ENCODE measurements at places on chromosomes 16 and 17.

DNA sequence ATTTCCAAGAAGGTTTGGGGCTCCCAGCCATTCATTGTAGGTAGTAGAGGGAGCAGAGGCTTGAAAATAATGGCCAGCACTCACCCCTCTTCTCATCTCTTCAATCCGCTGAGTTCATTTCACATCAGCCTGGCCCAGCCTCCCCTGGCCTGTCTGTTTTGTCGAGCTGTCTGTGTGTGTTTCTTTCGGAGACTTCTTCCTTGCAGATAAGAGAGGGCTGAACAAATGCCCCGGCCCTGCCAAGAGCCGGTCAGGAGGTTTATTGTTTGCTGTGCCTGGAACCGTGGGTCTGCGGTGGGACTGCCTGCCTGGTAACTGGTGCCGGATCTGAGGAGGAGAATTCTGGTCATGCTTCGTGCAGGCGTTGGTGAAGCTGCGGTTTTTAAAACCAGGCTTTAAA is 3.4 kb downstream of the VPS4A start:
- DNase-seq = no peak

DNA sequence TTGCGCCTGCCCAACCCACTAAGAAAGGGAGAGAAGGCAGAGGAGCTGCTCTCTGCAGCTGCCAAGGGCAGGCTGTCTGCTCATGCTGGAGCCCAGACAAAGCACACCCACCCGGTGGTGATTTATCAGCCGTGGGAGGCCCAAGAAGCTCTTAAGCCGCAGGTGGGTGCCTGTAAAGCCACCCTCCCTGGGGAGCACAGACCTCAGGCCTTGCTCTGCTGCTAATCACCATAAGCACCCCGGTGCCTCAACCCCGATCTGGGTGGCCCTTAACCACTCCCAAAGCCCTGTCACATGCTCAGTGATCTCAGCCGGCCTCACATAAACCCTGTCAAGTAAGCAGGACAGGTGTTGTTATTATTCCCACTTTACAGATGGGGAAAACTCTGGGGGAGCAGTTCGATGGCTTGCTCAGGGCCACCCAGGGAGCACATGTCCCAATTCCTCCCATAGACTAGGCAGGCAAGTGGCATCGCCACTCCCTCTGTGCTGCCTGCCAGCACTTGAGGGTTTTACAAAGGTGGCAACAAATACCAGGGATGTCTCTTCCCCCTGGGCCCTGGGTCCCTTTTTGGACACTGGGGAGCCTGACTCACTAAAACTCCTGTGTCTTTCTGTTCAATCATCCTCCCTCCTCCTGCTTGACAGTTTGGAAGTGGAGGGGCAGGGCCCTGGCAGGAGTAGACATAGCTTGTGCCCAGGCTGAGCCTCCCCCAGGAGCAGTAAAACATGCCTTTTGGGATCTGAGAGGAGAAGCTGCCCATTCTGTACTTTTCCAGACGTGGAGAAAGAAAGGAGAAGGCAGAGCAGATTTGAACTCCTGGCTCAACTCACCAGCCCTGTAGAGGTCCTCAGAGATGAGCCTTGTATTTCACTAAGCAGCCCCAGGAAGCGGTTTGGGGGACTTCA is 299.3 kb downstream of the SOX9 start:
- no peak for DNase-seq

- DNase-seq = no peak
Measured at GRCh38 chr16:17109413-17109812, 361.3 kb downstream of the XYLT1 start.

GRCh38 chr16:85905110-85906095 is 6.4 kb downstream of the IRF8 start:
- DNase-seq = no peak

DNA sequence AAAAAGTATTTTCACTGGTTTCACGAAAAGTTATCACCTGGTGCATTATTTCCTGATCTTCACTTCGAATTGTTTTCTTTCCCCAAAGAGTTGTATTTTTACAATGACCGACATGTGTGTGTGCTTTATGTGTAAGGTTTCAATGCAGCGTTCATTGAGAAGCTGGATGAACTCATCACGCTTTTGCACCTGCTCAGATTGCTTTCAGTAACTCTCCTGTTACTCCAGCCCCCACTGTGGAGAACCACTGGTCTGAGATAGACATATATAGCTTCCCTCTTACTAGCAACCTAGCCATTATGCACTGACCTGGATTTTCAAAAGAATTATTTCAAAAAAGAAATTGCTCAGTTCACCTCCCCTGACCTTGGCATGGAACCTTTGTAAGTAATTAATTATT is 178.3 kb upstream of the CHMP6 start:
- DNase-seq = no peak

DNA sequence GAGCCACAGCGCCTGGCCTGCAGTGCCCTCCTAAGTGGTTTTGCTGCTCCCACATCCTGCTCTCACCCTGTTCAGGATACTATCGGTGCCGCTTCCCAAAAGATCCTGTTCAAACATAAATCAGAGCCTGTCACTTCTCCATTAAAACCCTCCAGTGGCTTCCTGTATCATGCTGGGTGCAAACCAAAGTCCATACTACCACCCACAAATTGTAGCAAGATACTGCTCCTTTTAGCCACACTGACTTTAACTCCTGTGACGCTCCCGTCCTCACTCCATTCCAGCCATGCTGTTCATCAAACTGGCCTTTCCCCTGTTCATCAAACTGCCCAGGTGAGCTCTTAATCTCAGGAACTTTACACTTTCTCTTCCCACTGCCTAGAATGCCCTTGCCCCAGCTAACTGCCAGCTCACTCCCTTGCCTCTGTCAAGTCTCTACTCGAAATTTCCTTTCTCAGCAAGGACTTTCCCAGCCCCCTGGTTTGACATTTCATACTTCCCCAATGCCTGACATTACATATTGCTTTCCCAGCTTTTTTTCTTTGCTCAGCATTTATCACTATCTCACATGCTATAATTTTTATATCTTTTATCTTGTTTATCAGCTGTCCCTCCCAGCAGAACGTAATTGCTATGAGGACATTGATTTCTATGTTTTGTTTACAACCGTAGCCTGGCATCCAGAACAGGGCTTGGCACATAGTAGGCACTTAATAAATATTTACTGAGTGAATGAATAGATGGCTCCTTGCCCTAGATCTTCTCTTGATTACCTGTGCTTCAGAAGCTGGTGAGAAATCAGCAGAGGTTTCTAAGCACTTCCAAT is 44.3 kb upstream of the SMURF2 start:
- no peak for DNase-seq

- DNase-seq = no peak
Measured at GRCh38 chr17:74992223-74992622, 4.8 kb downstream of the CDR2L start.

GRCh38 chr17:37068266-37068665 is 119.5 kb downstream of the AATF start:
- no peak for DNase-seq

DNA sequence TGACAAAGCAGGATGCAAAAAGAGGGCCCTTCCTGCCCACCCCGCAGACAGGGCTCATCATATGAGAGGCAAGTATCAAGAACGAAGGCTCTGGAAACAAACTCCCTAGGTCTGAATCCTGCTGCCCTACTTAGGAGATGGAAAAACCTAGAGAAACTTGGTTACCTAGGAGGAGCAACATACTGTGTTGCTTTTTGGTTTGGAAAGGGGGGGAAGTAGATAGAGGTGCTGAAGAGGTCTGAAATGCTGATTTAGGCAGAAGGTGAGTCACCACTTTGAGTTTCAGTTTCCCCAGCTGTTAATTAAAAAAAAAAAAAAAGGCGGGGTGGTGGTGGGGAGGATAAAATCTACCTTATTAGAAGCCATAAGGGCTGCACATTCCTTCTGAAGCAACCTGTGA is 1.5 kb downstream of the N4BP1 start:
- no peak for DNase-seq

GRCh38 chr17:16980813-16981731 is 9.2 kb upstream of the TNFRSF13B start:
- no peak for DNase-seq

GRCh38 chr16:83138976-83139690 is 512.4 kb downstream of the CDH13 start:
- DNase-seq = no peak

- DNase-seq = peak; percentile 47
Measured at GRCh38 chr17:44198721-44199552, 747 bp downstream of the ATXN7L3 start.

GRCh38 chr16:3472878-3473595 is 22.3 kb downstream of the C16orf90 start:
- DNase-seq = no peak

- no peak for DNase-seq
Measured at GRCh38 chr17:57308543-57309186, 52.3 kb downstream of the MSI2 start.

- DNase-seq = no peak
Measured at GRCh38 chr16:2498531-2499253, 15.1 kb upstream of the ATP6V0C start.

DNA sequence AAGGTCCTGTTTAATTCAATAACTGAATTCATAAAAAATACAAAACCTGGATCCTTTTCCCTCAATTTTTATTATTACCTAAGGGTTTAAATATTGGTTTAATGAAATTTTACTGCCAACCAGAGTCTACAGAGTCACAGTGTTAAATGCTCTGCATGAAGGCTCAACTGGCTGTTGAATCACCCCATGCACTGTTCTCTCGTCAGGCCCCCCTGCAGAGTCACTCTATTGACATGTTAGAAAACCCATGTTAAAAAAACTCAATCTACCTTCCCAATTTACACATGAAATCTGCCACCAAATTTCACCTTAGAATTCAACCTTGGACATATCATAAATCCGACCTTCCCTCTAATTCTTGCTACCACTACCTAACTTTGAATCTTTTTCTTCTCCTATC is 43.3 kb upstream of the ULK2 start:
- DNase-seq = no peak

- no peak for DNase-seq
Measured at GRCh38 chr16:77859493-77860232, 71.3 kb downstream of the VAT1L start.

- DNase-seq = peak; percentile 19
Measured at GRCh38 chr17:73718912-73719311, 74.7 kb upstream of the SDK2 start.

- DNase-seq = no peak
Measured at GRCh38 chr17:82802075-82802780, 37.6 kb downstream of the ZNF750 start.

- no peak for DNase-seq
Measured at GRCh38 chr17:74610108-74610507, 13.4 kb downstream of the CD300E start.
